ENCODE measurements at places on chromosomes 1 and 21.

GRCh38 chr1:203934651-203935050 is 73.3 kb downstream of the SNRPE start:
- DNase-seq, result no peak

DNA sequence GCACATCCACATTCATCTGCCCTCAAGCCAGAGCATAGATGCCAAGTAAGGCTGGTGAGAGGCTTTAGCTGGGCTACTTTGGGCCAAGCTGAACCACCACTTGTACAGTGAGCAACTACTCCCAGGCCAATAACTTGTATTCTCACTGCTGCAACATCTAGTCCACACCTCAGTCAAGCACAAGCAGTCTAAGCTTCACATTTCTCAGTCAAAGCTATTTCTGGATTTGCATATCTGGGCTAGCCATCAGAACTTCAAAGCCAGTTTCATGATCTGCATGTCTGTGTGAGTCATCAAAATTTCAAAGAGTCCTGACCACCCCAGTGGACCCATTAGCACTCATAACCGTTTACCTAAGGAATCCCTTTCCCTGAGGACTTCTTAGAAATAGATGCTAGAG is 77.7 kb upstream of the DIRAS3 start:
- DNase-seq, result no peak

- DNase-seq, result no peak
These were observed 192.0 kb upstream of the JUN start for GRCh38 chr1:58975888-58976287.

DNA sequence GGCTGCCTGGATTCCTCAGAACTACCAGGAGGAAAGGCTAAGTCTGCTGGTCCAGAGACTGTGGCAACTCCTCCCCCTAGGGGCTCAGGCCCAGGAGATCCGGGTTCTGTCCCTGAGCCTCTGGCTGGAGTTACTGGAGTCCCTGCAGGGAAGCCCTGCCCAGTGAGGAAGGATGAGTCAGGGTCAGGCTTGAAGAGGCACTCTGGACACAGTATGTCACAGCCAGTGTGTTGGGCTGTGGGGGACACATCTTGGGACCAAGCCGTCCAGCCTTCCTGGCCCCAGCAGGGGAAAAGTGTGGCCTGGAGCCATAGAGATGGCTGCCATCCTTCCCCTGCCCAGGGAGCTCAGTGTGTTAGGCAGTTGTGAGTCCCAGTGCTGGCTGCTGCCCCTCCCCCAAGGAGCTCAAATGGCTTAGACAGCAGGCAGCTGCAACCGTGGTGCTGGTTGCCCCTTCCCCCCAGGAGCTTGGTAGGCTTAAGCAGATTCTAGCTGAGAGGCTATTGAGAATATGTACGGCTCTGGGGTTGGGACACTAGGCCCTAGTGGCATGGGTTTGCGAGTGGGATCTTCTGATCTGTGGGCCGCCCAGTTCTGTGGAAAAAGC is 28.2 kb upstream of the RABGAP1L start:
- DNase-seq, result no peak

DNA sequence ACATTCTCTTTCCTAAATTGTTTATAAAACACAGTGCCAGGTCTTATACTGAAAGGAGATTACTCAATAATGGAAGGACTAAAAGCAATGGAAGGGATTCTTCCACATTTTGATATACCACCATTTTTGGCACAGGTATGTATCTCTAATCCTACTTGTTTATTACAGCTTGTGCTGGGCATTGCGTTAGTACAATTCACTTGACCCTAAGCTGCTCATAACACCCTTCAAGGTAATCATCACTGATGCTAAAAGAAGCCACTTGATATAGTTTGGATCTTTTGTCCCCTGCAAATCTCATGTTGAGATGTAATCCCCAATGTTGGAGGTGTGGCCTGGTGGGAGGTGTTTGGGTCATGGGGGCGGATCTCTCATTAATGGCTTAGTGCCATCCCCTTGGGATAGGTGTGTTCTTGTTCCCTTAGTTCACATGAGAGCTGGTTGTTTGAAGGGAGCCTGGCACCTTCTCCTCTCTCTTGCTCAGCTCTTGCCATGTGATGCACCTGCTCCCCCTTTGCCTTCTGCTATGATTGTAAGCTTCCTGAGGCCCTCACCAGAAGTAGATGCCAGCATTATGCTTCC is 71.1 kb downstream of the NIBAN1 start:
- no peak for DNase-seq

- DNase-seq, result no peak
These were observed at the start of gene FAM43B for GRCh38 chr1:20551945-20552727. Gene FAM43B, plus strand, starts transcription at chr1:20552573. Its CDS starts 401 bp downstream, at chr1:20552974.

DNA sequence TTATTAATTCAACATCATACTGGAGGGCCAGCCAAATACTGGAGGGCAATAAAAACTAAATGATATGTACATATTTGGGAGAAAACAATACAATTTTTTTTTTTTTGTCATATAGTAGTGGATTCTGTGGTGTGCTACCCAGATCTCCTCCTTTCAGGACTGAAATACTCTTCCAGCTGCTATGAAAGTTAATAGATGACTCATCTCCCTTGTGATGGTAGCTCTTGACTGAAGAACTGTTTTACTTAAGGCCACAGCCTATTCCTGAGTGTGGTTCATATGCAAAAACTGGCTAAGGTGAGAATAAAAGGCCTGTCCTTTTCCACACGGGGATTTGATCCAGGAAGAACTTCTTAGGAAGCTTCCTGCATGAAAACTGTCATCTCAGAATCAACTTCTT is 307.9 kb downstream of the HLX start:
- DNase-seq, result no peak

- no peak for DNase-seq
These were observed 7.1 kb upstream of the ANKRD65 start for GRCh38 chr1:1428174-1428573.

DNA sequence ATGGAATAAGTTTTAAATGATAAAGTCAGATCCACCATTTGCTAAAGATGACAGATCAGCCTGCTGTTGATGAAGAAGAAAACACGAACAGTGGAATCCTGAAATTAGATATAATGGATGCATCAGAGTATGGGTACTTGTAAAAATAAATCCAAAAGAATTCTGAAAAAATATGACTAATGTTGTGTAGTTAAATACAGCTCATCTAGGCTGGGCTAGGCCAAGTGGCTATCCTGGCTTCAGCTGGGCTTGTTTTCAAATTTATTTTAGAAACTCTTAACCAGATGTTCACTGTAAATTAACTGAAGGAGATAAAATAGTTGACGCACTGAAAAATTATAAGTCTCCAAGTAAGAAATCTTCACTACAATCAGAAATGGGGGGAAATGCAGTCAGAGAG is 7.4 kb upstream of the RGS2 start:
- DNase-seq, result no peak

- DNase-seq, result no peak
These were observed 392.7 kb downstream of the NPHP4 start for GRCh38 chr1:5599541-5599940.

All from activated gamma-delta T cell treated with Interleukin-2 at 50 U/mL for 16 hours (primary cell).